ENCODE measurements at places on chromosomes 6 and 20.
A peak's percentile ranks its signal among the peaks of the same experiment; 100 is the strongest.

- DNase-seq, result no peak
These were observed 18.3 kb downstream of the SLC16A10 start for GRCh38 chr6:111105578-111105977.

- peak; percentile 52 for DNase-seq
These were observed 53.5 kb downstream of the BCAS4 start for GRCh38 chr20:50848341-50848808.

- peak; percentile 42 for DNase-seq
These were observed 397.4 kb upstream of the PLCB4 start for GRCh38 chr20:8671370-8671961.

- DNase-seq, result no peak
These were observed 4.5 kb upstream of the GPSM3 start for GRCh38 chr6:32196682-32197616.

DNA sequence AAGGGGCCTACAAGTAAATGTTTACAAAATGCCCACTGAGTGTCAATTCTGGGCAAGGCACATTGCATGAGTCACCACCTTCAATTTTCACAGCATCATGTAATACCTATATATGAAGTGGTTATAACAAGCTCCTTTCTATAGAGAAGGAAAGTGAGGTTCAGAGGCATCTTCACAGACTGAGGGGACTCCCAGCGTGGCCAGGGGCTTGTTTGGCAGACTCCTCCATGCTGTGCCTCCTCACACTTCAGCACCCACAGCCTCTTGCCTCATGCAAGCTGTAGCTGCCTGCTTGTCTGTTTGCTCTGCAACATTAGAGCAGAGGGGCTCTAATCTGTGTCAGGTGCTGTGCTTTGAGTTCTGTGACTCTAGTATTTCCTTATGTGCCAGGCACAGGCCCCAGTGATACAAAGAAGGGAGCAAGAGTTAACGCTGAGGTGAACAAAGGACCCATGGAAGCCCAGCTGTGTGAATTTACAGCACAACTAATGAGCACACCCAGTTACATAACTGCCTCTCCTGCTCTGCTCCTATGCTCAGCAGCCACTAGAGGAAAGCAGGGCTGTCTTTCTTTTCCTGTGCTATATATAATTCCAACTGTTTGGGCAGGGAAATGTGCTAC, 72.3 kb downstream of the ZHX3 start:
- no peak for DNase-seq

- no peak for DNase-seq
These were observed 298.4 kb downstream of the ALDH8A1 start for GRCh38 chr6:134651519-134651918.

GRCh38 chr6:12785921-12786320, 69.4 kb downstream of the PHACTR1 start:
- DNase-seq, result no peak

GRCh38 chr6:167209577-167209975, 51.8 kb upstream of the GPR31 start:
- no peak for DNase-seq

DNA sequence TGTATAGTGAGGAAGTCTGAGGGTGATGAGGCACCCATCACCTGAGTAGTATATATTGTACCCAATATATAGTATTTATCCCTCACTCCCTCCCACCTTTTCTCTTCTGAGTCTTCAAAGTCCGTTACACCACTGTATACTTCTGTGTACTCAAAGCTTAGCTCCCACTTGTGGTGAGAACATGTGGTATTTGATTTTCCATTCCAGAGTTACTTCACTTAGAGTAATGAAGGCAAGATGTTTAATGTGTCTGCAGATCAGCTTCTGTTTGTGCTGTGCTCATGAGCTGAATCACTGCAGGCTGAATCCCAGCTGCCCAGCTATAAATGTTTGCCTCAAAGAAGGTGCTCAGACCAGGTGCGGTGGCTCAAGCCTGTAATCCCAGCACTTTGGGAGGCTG, 139.3 kb upstream of the FOXA2 start:
- DNase-seq, result no peak

DNA sequence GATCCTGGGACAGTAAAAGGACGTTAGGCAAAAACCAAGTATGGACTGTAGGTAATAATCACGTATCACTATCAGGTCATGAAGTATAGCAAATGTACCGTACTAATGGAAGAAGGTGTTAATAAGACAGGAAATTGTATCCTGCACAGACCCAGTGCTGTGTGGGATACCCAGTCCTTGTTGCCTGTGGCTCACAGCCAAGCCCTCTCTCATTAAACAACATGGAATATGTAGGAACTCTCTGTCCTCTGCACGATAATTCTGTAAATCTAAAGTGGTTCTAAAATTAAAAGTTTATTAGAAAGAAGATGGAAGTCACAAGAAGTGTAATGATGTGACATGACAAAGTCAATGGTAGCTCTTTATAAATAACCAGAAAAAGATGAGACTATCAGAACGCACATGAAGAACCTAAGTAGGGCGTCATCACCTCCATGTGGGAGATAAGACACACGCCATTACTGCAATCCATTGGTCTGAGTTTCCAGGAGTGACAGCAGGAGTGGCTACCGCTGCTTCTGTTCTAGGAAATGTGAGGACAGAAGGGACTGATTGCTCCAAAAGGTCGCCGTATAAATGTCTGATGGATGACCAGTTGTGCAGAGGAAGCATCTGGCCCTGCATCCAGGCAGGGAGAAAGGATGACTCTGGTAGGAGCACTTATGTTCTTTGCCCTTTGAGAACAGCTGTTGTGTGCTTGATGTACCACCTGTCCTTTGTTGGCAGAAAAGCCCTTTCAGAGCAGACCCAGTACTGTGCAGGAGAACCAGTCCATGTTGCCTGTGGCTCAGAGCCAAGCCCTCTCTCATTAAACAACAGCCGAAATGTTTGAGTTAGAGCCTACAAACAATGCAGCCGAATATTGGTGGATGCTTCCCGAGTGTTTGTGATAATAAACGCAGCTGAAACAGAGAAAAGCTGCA, 125.6 kb downstream of the FIG4 start:
- DNase-seq, result peak; percentile 54

DNA sequence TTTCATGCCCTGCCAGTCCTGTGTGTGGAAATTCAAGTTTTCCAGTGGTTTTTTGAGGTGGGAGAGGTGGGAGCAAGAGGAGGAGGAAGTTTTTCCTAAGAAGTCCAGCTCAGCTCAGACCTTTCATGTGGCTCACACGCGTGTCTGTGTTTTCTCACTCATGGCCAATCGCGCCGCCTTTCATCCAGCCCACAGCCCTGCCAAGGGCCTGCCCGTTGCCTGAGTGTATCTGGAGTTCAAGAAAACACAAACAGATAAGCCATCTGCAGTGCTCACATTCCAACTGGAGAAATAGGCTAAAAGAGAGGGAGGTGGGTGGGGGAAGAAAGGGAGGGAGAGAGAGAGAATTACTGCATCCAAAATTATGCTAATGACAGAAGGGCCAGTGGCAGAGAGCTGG, 12.6 kb upstream of the MPC1 start:
- DNase-seq, result no peak

- DNase-seq, result peak; percentile 52
These were observed 14.5 kb downstream of the GNL1 start for GRCh38 chr6:30541515-30542403.

- no peak for DNase-seq
These were observed 25.1 kb upstream of the TCFL5 start for GRCh38 chr20:62886709-62887058.

- no peak for DNase-seq
These were observed 471.8 kb downstream of the COL12A1 start for GRCh38 chr6:74733830-74734620.

- DNase-seq, result no peak
These were observed 105.0 kb downstream of the OLIG3 start for GRCh38 chr6:137389150-137389704.
